ENCODE measurements at places on chromosomes 16 and 17.

- no peak for DNase-seq
Measured at GRCh38 chr16:88727871-88728270, 21.6 kb downstream of the CTU2 start.

GRCh38 chr16:23836404-23837311 lies 875 bp downstream of the PRKCB start:
- no peak for DNase-seq

- DNase-seq: no peak
Measured at GRCh38 chr17:1783271-1783670, 21.4 kb downstream of the SERPINF1 start.

- DNase-seq: no peak
Measured at GRCh38 chr16:89561142-89561883, 831 bp downstream of the RPL13 start.

DNA sequence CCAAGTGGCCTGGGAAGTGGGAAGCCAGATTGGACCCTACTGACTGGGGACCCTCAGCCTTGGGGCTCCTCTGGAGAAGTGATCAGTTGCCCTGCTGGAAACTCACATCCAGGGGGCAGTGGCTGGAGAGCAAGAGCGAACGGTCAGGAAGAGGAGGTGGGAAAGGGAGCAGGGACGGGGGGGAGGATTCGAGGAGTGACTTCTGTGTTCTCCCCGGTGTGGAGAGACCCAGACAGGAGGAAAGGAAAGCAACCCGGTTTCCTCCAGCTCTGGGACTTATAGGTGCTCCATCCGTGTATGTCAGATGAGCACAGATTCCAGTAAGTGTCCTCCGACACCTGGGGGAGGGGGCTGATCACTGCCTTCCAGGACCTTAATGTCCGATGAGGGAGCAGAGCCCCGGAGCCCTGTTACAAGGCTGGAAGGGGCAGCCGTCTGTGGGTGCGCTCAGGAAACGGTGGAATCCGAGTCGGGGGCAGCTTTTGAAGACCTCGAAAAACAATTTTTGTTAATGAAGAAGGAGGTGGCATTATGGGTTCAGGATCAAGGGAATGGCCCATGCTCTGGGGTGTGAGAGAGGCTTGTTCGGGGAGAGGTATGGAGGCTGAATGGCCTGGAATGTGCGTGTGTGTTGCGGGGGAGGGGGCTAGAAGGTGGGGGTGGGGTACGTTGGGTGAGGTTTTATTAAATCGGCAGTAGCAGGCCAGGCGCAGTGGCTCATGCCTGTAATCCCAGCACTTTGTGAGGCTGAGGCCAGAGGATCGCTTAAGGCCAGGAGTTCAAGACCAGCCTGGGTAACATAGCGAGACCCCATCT lies 34.8 kb upstream of the NDRG4 start:
- DNase-seq: peak; percentile 50

DNA sequence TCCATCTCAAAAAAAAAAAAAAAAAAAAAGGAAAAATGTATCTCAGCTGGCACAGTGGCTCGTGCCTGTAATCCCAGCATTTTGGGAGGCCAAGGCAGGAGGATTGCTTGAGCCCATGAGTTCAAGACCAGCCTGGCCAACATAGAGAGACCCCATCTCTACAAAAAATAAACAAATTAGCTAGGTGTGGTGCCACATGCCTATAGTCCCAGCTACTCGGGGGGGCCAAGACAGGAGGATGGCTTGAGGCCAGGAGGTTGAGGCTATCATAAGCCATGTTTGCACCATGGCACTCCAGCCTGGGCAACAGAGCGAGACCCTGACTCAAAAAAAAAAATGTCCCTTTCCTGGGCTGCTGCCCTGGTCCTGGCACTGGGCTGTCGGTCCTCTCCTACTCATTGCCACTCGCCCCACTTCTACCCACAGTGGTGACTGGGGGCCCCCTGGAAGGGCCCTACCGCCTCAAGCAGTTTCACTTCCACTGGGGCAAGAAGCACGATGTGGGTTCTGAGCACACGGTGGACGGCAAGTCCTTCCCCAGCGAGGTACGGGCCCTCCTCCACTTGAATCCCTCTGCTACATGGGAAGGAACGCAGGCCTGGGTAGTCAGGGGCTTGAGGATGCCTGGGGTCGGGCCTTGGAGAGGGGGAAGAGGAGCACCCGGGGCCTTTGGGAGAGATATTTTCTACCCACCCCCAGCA lies 6.1 kb downstream of the CA7 start:
- DNase-seq: no peak

GRCh38 chr17:74235040-74235581 lies 21.7 kb downstream of the TTYH2 start:
- DNase-seq: no peak

DNA sequence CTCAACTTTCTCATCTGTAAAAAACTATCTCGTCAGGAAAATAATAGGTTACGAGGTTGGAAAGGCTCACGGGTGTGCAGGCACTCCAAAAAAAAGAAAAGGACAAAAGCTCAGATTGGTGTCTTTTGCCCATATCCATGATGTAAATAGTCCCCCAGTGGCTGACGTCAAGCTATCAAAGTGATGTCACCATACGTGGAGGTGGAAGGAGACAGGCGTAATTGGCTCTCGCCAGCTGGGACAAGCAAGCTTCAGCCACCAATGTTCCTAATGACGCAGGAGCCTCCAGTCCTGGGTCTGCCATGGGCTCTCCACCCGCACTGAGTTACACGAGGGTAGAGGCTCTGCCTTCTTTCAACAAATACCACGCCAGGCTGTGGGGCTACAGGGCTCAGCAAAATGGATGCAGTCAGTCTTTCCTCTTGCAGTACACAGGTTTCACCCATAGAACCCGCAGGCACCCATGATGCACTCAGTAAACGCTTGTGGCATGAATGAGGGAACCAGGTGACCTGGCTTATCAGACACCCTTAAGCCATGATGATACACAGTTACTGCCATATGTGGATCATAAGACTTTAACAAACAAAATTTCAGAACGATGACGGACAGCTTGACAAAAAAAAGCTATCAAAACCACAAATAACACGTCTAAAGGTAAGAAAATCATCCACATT lies 50.5 kb downstream of the COTL1 start:
- DNase-seq: no peak

GRCh38 chr17:10357768-10358167 lies 15.0 kb downstream of the MYH13 start:
- DNase-seq: no peak

DNA sequence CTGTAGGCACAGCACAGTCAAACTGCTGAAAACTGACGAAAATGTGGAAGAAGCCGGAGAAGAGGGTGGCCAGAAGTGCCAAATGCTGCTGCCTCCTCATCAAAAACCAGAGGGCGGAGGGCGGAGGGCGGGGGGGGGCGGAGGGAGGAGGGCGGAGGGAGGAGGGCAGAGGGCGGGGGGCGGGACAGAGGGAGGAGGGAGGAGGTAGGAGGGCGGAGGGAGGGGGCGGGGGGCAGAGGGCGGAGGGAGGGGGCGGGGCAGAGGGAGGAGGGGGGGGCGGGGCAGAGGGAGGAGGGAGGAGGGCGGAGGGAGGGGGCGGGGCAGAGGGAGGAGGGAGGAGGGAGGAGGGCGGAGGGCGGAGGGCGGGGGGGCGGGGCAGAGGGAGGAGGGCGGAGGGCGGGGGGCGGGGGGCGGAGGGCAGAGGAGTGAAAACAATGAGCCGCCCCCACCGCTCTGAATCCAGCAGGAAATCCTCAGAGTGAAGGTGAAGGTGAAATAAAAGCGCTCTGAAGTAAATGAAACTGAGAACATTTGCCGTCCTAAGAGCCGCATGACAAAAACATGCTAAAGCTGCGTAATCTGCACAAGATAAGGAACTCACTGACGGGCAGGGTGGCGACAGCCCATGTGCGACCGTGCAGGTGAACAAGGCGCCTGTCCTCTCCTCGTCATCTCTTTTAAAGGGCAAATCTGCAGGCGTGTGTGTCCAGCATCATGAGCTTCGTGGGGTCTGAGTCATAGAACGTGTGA lies 22.6 kb upstream of the CBFA2T3 start:
- no peak for DNase-seq

GRCh38 chr17:77577491-77577890 lies 381.0 kb upstream of the TNRC6C start:
- DNase-seq: no peak

DNA sequence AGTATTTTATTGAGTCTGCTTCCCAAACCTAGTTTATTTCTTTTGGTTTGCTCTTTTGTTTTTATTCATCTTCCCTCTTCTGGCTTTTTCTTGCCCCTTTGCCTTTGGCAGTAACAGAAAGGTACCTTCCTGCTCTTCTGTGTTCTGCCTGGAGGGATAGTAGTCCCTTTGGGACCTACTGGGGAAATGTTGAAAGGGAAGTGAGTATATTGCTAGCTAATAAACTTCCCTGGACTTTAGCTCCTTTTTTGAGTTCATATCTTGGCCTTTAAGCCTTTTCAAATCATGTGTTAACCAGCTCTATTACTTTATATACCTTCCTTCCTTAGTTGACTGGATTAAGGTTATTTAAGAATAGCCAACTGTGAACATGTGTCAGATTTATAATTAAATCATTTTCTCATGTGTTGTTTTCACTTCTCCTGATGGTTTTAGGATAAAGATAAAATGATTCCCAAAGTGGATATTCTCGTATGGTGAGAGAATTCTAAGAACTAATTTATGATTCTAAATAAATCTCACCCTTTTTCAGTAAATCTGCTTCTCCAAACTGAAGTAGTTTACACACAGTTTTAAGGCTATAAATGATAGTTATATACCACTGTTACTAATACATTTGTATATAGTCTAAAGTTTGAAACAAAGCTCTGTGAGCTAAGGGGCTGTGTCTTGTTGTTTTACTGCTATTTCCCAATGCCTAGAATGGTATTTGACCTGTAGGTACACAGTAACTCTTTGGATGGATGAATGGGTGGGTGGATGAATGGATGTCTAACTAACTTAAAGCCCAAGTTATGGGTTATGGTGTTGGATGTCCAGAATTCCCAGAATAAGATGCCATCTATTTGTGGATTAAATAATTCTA lies 45.7 kb downstream of the OMG start:
- no peak for DNase-seq

GRCh38 chr17:38704606-38705522 lies at the start of gene MLLT6:
Gene MLLT6 (plus strand): TSS chr17:38705273. CDS start chr17:38705633, 360 bp downstream.
- DNase-seq: peak; percentile 82

DNA sequence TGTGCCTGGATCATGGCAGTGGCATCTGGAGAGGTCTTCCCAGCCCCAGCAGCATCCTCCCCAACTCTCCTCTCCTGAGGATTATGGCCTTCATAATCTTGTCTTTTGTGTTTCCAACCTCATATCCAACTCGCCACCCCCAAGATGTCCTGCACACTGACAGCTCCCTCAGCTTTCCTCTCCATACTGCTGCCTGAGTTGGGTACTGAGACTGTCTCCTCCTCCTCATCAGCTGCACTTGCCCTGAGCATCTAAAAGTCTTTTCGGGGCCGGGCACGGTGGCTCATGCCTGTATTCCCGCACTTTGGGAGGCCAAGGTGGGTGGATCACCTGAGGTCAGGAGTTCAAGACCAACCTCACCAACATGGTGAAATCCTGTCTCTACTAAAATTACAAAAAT lies 2.0 kb downstream of the CD300LB start:
- DNase-seq: no peak

GRCh38 chr17:33595828-33596227 lies 302.7 kb upstream of the ASIC2 start:
- DNase-seq: no peak

- no peak for DNase-seq
Measured at GRCh38 chr17:82243648-82244412, 15.0 kb downstream of the SLC16A3 start.

DNA sequence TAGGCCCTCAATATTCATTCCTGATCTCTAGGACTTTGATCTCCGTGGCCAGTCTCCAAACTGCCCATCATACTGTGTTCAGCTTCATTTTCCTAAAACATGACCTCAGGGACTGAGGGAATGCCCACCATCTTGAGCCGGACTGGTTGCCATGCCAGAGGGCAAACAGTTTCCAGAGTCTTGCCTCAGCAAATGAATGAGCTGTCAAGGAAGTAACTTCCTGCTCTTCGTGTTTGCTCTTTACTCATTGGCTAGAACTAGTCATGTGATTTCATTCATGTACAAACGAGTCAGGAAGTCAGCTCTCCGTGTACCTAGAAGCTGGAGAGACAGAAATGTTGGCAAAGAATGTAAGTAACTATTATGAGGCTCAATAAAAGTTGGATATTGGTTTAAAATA lies 50.2 kb downstream of the ANKFN1 start:
- DNase-seq: no peak
